ENCODE measurements at places on chromosomes 11 and 22.

DNA sequence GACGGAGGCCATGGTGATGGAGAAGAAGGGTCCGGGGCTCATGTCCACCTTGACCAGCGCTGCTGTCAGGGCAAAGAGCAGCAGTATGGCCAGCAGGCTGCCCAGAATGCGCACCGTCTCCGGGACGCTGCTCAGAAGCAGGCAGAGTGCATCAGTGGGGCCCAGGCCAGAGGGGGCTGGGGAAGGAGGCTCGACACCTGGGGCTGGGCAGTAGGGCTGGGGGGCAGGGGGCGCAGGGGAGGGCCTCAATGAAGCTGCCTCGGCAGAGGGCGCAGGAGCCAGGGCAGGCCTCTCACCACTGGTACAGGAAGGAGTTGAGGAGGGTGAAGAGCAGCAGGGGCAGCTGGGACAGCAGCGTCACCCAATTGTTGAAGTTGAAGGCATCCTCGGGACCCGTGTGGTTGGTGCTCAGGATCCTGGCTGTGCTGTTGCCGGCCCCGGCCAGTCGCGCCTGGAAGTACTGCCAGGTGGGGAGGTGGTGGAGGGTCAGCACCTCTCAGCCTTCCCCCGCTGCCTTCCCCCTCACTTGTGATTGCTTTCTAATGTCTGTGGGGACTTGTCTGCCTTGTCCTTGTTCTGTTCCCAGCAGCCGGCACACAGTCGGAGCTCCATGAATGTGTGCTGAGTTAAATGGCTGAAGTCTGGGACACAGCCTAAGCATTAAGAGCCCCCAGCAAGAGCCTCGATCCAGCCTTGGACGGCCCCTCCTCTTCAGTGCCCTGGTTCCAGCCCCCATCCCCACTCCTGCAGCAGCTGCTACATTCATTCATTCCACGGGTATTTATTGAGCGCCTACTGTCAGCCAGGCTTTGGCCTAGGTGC, 2.3 kb downstream of the SLC29A2 start:
- DNase-seq: no peak

DNA sequence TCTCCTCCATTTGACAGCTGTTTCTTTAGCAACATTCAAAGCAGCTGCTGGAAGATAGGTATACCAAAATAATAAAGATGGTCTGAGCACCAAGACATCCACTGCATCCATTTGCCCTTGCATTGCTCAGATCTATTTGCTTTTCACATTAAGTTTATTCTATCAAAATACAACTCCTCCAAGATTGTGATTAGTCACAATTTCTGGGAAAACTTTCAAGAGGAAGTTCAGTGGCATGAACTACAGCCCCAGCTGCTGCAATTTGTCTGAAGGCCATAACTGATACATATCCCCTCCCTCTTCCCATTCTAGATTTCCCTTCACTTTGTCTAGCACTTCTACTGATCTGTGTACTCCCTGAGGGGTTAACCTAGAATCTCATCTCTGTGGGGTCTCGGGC, 117.5 kb upstream of the CEP126 start:
- no peak for DNase-seq

GRCh38 chr22:49964136-49965090, 3.8 kb downstream of the PIM3 start:
- peak; percentile 39 for DNase-seq

DNA sequence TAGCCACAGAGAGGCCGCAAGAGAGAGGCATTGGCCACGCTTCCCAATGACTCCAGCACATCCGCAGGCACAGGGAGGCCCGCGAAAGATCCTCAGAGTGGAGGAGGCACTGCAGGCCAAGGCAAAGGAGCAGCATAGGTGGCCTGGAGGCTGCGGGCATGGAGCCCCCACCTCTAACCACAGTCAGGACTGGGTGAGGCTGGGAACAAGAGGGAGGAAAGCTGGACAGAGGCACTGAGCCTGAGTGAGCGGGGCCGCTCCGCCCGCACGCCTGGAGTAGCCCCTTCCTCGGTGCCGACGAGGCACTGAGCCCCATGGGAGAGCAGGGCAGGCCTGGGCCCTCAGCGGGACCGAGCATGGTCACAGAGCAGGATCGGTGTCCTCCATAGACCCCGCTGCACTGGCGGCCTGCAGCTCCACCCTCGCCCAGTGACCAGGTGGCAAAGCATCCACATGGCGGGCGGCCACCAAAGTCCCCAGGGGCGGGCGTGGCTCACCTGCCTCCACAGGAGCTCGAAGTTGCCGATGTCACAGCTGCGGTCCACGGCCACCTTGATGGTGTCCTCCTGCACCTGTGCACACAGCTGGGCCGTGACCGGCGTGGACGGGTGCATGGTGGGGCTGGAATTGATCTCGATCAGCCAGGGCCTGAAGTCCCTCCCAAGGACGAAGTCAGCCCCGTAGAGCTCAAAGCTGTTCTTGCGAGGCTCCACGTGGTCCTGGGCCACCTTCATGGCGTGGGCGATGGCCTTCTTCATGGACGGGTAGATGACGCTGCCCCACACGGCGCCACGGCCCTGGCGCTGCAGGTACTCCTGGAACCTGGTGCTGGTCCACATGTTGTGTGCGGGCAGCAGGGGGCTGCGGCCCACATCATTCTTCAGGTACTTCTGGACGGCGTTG, 18.9 kb upstream of the IL17REL start:
- DNase-seq: no peak

Data from stimulated activated naive CD8-positive, alpha-beta T cell treated with anti-CD3 and anti-CD28 coated beads, Interleukin-15, Interleukin-2, amounts not matched to agents 100 U/mL and 50 U/mL, for 24 hours (primary cell).